Stimulated activated CD8-positive, alpha-beta memory T cell treated with anti-CD3 and anti-CD28 coated beads, Interleukin-4, amount 100 ng/mL, for 48 hours (primary cell): ENCODE measurements at places on chromosomes 12 and 14.

- no peak for DNase-seq
Observed at GRCh38 chr12:21576431-21576830, 28.2 kb downstream of the GYS2 start.

DNA sequence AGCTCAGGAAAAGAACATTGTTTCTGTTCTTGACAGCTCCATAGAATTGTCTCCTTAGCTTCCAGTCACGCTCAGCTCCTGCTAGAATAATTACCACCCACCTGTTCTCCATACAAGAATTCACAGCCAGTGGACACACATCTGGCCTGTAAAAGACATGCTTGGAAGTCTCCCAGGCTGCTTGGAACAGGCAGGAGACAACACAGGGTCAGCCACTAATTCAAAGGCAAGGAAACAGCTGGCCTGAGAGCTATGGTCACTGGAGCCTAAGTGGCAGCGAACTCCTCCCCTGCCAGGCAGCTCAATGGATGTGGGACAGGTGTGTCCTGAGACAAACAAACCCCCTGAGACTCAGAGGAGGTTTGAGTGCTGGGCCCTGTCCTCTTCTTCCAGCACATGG lies 22.9 kb upstream of the LTBP2 start:
- no peak for DNase-seq

GRCh38 chr14:86357876-86358275 lies 827.9 kb downstream of the FLRT2 start:
- no peak for DNase-seq

DNA sequence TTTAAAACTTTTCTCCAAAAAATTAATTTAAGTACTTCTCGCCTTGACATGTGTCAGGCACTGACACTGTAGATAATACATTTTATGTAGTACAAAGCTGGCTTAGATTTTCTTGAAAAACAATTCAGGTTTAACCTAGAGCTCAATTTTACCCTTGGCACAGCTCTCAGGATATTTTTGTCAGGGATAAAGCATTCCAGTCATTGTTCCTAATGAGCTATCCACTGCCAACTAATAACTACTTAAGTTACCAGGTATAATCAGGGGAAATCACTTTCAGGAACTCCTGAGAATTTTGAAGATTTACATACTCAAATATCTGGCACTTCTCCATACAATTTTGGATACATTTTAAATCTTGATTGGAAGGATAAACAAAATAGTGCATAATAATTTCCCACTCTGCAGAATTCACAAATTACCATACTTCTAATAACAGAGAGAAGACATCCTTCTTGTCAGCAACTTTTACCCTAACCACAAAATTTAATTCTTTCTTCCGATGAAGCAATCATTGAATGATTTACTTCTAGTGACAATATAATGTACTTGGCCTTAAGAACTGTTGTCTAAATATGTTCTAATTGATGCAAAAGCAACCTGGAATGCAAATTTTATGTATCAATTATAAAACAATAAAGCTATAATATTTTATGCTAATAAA lies 4.8 kb downstream of the RASSF9 start:
- DNase-seq = no peak

- DNase-seq = no peak
Observed at GRCh38 chr12:62760779-62761178, 174.2 kb downstream of the PPM1H start.

DNA sequence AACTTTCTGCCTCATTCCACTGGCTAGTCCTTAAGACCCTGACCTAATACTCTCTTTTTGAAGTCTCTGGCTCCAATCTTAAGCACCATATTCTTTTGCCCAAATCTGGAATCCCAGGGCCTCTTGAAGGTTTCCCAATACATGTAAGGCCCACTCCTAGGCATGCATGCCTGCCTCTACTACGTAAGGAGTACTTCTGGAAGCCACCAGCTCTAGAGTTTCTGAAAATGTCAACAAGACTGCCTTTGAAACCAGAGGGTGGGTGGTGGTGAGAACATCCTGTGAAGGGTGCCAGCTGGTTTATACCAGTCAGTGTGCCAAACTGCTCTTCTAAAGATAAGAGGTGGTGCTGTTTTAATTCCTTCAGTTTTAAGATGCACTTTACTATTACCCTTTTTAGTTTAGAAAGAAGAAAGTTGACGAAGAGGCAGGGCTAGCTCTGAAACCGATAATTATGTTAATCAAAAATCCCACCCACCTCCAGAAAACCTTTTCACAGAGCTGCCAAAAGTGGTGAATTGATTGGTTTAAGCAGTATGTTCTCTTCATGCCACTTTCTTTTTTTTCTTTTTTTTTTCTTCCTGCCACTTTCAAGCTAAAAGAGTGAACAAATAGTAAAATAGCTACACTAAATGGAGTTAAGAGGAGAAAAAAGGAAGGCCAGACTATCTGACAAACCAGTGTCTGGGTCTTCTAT lies 8.7 kb upstream of the WDR89 start:
- peak; percentile 43 for DNase-seq

- no peak for DNase-seq
Observed at GRCh38 chr12:128444598-128444997, 177.6 kb downstream of the TMEM132C start.

DNA sequence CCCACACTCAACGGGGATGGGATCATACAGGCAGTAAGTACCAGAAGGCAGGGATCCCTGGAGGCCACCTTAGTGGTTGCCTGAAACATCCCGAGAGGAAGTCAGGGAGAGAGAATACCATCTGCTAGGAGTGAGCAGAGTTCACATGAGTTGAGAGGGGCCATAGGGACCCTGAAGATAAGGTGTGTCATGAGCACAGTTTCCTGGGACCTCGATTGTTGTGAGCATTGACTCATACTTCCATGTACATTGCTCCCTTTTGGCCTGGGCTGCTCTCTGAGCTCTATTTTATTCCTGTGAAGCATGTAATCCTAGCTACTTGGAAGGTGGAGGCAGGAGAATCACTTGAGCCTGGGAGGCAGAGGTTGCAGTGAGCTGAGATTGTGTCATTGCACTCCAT lies 120.5 kb downstream of the TBC1D30 start:
- no peak for DNase-seq

DNA sequence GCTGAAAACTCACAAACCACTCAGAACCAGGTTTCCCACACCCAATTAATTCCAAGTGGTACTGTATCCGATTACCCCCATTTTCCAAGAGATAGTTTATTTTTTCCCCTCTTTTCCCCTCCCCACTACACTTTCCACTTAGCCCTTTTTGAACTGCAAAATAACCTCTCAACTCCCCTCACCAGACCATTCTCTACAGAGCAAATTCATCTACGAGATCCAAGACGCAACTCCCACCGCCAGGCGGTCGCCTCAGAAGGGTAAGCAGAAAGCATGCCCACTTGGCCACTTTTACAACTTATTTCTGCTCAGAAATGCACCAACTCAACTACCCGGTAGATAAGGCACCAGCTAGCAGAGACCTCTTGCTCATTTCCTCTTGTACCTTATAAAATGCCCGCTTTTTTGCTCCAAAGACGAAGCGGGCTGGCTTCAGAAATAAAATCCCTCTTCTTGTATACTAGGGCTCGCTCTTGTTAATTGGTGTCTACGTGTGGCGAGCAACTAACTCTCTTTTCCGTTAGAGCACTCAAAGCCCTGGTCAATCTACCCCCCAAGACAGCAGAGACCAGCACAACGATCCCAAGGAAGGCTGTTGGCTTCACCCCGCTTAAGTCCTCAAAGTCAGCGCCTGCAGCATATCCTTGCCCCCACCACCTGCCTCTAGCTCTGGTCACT lies 910 bp upstream of the SRP54 start:
- DNase-seq = peak; percentile 55

DNA sequence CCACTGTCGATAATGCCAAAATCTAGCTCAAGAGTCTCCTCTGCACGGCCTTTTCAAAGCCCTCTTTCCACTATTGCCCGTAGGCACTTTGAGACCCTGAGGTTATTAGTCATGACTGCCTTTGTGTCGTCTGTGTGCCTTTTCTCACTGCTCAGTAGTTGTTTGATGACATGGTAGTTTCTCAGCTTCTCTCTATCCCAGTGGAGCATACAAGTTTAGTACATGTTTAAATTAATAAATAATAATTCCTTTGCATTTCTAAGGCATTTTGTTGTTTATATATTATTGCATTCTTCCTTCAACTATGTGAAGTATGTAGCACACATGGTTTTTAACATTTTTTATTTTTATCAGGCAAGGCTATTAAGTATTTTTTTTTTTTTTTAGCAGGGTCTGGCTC lies 458.1 kb downstream of the PCNX1 start:
- no peak for DNase-seq

DNA sequence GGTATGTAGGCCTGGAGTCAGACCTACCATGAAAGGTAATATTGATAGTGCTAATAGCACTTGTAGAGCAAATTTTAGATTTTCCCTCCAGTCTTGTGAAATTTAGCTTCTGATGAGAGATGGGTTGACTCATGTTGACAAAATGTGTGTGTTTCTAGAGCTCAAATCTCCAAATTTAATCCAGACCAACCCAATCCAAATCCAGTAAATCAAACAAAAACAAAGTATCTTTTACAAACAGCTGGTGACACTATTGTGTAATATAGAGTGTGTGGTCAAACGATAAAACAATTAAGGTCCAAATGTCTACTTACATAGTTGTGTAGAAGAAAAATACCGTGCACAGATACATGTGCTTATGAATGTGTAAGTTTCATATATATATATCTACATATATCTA lies 63.4 kb upstream of the KITLG start:
- DNase-seq = no peak

GRCh38 chr12:127823801-127824200 lies 443.2 kb upstream of the TMEM132C start:
- DNase-seq = no peak

DNA sequence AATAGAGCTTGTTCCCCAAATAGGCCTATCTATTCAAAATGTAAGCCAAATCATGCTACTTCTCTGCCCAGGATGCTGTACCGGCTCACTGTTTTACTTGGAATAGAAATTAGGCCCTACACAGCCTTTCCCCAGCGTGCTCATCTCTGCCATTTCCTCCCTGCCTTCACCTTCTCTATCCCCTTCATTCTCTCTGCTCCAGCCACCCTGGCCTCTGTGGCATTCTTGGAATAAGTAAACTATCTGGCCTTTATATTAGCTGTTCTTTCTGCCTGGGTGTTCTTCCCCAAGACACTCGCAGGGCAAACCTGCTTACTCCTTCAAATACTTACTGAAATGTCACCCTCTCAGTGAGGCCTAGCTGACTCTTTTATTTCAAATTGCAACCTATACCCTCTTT lies 30.9 kb upstream of the DYRK2 start:
- no peak for DNase-seq

DNA sequence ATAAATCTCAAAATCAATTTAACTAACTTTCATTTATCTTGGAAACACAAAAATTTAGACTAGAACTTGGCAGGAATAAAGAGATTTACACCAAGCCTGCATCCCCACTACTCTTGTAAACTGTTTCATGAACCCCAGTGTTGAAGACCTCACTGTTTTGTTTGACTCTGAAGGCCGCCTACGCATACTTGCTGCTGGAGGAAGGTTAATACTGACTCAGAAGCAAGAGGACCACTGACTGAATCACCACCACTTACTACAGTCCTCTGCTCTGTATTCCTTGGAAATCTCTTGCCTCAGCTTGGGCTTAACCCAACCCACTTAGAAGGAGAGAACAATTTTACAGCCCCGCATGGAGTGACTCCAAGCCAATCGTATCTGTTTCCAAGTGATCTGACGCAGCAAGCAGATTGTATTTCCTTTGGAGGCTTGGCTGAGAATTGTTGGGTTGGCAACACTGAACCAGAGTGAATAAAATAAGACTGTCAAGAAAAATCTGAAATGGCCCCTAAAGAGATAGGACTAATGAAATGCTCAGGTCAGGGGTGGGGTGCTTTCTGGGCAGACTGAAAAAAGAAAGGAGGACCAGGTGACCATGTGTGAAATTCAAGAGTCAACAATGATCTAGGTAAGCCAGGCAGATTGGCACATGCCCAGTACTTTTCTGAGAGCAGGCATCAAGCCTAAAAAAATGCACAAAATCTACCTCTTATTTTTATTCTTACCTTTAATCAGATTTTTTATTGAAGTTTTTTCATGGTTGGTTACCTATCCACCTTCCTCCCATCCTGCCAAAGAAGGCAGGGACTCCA lies 248.6 kb downstream of the ZFP36L1 start:
- DNase-seq = no peak

DNA sequence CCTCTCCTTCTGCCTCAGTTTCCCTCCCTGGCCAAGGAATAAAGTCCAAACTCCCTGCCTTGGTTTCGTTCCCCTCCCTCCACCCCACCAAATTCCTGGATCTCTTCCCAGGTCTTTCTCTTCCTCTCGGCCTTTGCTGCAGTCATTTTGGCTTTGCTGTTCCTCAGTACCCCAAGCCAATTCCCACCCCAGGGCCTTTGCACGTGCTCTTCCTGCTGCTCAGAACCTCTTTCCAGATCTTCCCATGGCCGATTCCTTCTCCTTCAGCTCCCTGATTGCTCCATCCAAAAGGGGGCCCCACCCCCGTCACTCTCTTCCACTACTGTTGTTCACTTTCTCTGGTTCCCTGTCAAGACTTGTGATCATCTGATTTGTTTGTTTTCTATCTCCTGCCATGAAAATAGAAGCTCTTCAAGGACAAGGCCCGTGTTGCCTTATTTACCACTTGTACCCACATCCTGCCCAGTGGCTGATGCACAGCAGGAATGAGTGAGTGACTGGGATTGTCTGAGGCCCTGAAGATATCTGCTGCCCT lies 3.1 kb downstream of the HNF1A start:
- no peak for DNase-seq

GRCh38 chr14:99563749-99564129 lies 40.3 kb downstream of the CCDC85C start:
- DNase-seq = no peak

DNA sequence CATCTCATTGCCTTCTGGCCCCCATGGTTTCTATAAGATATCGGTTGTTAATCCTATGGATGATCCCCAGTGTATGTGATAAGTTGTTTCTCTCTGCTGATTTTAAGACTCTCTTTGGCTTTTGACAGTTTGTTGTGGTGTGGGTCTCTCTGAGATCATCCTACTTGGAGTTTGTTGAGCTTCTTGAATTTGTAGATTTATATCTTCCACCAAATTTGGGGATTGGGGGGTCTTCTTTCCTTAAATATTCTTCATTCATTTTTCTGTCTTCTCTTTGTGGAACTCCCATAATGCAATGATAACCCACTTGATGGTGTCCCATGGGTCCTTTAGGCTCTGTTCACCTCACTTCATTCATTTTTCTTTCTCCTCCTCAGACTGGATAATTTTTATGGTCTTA lies 20.0 kb upstream of the BBS10 start:
- DNase-seq = no peak

- DNase-seq = no peak
Observed at GRCh38 chr12:132386926-132387497, 57.6 kb upstream of the GALNT9 start.

DNA sequence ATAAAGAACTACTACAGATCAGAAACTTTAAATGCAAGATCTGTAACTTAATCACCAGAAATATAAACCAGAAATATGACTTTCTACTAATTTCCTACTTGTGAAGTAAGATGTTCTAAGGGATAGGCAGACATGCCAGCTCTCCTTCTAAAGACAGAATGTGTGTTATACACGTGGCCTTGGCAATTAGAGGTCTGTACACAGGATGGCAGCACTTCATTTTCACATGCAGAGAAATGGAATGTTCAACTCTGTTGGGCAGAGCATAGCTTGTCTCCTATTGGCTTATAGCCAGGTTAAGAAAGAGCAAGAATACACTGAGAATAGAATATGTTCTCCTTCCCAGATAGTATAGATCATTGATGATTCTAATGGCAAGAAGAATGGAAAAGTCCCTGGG lies 403.8 kb downstream of the DAD1 start:
- DNase-seq = no peak

- DNase-seq = no peak
Observed at GRCh38 chr14:76293221-76293620, 82.7 kb upstream of the ESRRB start.
